Myometrial cell (primary cell): ENCODE measurements at places on chromosomes 12 and 14. TPM values are rescaled to one million over a fixed set of nuclear protein-coding genes. Genes with fewer than 3 reads are reported as not detected.

Gene KLHDC1
- 0.86 and 3.4 TPM in 2 replicates for total RNA-seq

Gene ZDHHC22
- not detected in 2 replicates for total RNA-seq

Gene IFNG-AS1
- not detected in 2 replicates for total RNA-seq

Gene KRT76
- not detected in 2 replicates for total RNA-seq

Gene MYL2
- total RNA-seq: not detected in 2 replicates

Gene FGD4
- 5.2 and 5.8 TPM in 2 replicates for total RNA-seq

Gene CPNE6
- not detected in 2 replicates for total RNA-seq

Gene RD3L
- not detected in 2 replicates for total RNA-seq

Gene KRT3
- not detected in 2 replicates for total RNA-seq

Gene LYZ
- total RNA-seq: not detected in 2 replicates

Gene IL26
- not detected in 2 replicates for total RNA-seq

Gene HOXC12
- total RNA-seq: not detected in 2 replicates
